ENCODE measurements at places on chromosomes 5 and 9.

DNA sequence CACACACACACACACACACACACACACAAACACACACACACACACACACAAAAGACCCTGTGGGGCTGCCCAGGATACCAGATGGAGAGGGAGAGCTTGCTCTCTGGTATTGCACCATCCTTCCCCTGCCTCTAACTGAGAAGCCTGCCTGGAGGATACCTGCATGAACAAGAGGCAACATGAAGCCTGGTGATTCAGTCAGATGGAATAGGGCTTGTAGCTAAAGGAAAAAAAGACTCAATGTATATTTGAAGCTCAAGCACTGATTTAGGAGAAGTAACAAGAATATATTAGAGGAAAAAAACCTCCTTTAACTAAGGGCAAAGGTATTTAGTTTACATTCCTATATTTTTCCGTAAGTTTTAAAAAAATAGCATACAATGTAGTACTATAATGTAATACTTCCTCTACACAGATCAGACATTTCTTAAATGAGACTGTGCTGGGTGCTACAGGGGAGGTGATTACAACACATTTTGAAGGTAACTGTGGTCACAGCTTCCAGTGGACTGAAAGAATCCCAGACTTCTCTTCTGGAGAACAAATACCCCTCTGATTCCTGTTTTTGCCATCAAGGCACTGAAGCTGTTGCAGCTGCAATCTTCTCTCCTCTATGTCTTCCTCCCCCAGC, 169.3 kb downstream of the DCP2 start:
- no peak for DNase-seq

DNA sequence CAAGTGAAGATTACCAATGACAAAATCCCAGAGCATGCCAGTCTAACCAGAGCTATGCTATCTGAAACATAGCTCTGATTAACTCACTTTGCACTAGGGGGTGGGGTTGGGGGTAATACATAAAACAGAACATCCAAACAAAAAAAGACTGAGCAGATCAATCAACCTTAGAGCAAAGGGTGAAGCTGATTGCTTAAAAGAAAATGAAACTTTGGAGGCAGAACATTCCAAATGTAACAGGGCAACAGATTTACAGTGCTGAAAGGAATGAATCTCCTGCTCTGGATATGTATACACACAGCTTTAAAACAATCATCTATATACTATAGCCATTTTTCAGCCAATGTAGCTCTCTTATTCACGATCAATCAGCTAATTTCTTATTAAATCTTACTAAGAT, 4.9 kb downstream of the IL6ST start:
- DNase-seq = no peak

DNA sequence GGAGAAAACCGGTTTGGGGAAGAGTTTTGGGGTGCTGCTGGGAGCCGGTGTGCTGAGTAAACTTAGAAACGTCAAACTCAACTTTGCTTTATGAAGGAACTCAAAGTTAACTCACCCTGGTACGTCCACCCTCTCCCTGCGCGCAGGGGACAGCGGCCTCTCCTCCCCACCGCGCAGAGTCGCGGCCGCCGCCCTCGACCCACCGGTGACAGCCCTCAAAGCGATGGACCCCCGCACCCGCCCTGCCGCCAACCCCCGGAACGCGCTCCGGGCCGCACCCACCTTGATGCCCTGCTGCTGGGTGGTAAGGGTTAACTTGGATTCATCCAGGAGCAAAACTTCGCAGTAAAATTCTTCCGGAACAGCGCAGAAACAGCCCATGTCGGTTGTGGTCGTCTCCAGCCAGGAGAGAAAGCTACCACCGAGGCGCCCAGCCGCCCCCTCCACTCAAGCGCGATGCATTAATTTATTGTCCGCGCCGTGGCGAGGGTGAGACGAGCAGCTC, 366 bp downstream of the EPB41L4A start:
- DNase-seq = no peak

GRCh38 chr9:137445930-137446431, 4.8 kb upstream of the ENTPD8 start:
- no peak for DNase-seq

- DNase-seq = no peak
Measured at GRCh38 chr9:110427497-110428104, 89.9 kb upstream of the TXNDC8 start.

All from SIG-M5 (cell line).